ENCODE measurements at places on chromosomes 11 and 22.

DNA sequence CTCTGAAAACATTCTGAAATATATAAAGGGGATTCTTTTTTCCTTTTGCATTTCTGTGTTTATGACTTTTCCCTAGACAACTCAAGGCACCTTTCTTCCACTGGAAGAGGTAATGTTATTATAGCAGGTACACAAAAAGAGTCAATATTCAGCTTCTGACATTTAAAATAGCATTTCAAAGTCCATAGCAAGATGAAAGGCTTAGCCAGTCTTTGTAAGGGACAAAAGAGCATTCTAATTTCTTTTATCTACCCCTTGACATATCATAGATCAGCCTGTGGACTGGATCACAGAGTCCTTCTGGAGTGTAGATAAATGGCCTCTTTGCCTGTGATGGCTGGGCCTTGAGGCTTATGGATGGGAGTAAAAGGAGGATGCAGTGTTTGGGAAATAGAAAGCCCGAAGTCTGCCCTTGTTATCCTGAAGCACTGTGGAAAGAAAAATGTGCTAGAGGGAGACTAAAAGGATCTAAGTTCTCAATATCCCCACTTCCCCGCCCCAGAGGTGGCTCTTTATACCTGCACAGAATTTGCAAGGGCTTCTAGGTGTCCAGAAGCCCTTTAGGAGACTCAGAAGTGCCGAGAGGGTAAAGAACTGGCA, 1.6 kb upstream of the HEPACAM start:
- no peak for DNase-seq

DNA sequence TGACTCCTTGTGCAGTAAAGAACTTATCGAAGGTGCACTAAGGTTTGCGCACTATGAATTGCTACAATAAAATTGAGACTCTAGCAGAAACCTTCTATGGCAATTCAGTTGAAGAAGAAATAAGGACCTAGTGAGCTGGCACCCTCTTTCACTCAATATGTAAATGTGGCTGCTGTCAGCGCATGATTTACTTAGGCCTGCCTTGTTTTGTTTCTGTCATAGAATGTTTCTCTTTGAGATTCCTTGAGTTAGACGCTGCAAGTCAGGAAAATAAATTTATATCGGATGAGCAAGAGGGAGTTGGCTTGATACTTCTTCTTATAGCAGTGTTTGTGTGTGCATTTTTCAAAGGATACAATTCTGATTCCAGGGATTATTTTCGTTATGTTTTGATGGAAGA, 322.1 kb downstream of the BLID start:
- DNase-seq = no peak

DNA sequence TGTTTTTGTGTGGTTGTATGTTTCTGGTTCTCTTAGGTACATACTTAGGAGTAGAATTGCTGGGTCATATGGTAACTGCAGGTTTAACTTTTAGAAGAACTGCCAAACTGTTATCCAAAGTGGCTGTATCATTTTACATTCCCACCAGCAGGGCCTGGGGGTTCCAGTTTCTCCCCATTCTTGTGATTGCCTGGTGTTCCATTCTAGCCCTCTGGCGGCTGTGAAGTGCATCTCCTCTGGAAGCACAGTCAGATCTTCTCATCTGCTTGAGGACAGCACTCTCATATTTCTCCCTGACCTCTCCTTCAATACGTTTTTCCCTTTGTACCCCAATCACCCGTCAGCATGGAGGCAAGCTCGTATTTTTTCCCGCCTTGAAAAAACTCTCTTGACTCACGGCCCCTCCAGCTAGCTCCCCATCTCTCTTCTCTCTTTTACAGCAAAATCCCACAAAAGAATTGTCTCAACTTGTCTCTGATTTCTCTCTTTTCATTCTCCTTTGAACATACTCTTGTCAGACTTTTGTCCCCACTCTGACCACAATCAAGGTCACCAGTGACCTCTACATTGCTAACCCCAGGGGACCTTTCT, 56.8 kb upstream of the THY1 start:
- DNase-seq = no peak

DNA sequence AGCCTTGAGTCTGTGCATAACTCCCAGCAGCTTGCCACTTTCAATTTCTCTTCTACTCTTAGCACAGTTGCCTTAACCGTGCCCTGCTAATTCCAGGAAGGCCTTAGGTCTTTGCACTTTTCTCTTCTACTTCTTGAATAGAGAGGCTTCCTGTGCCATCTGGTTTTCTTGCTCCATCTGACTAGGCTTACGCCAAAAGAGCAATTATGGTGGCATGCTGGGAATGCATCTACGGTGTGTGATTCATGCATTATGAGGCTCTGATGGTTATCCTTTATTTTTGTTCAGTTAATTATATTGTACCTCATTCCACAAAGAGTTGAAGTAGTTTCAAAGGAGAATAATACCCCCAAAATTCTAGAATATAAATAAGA, 29.4 kb downstream of the SIK2 start:
- no peak for DNase-seq

DNA sequence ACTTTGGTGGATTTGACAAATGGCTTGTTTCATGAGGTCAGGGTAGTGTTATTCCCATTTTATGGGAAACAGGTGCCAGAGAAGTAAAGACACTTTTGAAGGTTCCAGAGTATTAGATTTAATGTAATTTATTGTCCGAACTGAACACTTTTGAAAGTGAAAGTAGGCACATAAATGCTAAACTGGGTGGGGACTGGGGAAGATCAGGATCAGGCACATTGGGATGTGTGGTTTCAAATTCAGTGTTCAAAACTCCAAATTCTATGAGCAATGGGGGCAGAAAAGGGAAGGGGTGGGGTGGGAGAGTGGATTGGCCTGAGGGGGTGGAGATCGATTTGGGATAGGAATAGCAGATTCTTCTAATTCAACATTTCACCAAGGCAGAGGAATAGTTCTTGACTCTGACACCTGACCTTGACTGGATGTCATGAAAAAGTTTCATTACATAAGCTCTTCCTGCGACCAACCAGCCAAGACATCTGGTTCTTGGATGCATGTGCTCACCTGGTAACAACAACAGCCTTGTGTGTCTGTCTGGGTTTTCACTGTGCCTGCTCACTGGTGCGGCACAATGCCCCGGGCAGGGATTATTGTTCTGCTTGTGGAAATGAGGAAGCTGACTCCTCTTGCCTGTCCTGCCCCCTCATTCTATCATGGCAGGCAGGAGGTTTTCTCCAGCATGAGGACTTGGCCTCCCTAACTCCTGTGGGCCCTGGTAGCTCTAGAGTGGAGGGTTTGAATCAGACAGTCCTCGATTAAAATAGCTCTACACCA, 10.8 kb downstream of the PPFIBP2 start:
- DNase-seq = no peak

DNA sequence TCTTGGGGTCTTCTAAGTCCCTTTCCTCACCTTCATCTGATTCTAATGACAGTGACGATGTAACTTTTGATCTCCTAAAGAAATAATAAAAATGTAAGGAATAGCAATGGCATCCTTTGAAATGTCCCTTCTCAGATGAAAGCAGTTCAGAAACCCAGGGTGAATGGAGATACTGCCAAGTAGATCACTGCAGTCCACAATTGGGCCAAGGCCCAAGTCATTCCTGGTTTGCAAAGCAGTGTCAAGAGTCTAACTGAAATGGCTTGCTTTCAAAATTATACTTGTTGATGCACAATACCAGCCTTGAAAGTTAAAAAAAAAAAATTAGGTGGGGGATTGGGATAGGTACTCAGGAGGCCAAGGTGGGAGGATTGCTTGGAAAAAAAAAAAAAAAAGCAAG, 20.4 kb downstream of the ASCC2 start:
- DNase-seq = no peak

GRCh38 chr11:104148706-104149105, 15.2 kb downstream of the PDGFD start:
- no peak for DNase-seq

DNA sequence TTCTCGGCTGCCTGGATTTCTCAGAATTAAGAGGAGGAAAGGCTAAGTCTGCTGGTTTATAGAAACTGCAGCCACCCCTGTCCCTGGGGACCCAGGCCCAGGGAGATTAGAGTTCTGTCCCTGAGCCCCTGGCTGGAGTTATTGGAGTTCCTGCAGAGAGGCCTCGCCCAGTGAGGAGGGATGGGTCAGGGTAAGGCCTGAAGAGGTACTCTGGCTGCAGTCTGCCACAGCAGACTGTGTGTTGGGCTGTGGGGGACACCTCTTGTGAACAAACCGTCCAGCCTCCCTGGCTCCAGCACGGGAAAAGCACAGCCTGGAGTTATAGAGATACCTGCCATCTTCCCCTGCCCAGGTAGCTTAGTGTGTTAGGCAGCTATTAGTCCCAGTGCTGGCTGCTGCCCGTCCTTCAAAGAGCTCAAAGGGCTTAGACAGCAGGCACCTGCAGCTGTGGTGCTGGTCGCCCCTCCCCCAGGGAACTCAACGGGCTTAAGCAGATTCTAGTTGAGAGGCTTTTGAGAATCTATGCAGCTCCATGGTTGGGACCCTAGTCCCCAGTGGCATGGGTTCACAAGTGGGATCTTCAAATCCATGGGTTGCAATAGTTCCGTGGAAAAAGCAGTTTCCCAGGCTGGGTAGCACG, 36.6 kb upstream of the MUC15 start:
- DNase-seq = no peak

Measured in stimulated activated CD8-positive, alpha-beta memory T cell treated with anti-CD3 and anti-CD28 coated beads, Interleukin-12 subunit alpha, Interleukin-12 subunit beta, amount 100 ng/mL, for 1 hour (primary cell).